ENCODE measurements at places on chromosomes 6 and 20.
A peak's percentile ranks its signal among the peaks of the same experiment; 100 is the strongest.

DNA sequence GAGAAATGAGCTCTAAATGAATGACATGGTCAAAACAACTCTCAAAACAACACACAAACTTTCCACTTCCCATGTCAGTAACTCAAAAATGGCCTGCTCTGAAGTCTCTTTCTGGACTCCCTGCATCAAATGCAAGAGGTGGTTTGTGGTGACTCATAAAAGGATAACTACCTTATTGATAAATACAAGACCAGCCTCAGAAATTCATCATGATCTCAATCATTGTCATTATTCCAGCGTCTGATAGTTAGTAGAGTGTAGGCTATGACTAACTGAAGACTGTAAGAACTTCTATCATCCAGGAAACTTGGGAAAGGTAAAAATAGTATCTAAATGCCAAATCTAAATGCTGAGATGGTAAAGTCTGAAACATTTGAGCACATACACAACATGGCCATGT lies 369.4 kb downstream of the BMP2 start:
- no peak for DNase-seq

GRCh38 chr6:134171517-134171916 lies 119.1 kb upstream of the SLC2A12 start:
- no peak for DNase-seq

DNA sequence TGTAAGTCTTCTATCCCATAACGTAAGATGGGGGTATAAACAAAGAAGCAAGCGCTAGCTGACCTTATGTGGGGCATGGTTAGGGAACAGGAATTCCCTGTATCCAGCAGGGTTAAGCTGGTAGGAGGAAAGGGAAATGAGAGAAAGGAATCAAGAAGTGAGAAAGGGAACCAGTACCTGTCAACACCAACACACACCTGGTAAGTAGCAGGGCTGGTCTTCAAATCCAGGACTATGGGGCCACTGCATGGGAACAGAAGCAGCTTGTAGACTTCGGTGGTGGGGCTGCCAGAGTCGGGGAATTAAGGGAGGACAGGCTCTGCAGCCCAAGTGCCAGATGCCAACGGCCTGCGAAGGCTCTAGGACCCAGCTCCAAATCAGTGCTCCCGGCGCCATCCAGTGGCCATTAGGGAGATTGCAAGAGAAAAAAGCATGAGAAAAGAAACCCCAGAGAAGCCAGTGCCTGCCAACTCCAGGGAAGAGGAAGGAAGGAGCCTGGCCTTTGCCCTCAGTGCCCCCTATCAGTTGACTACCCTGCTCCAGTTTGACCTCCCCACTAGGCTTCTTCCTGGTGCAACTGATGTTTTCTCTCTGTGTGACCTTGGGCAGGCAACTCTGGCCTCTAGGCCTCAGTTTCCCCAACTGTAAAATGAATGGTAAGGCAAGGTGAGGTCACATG lies 15.8 kb upstream of the RBPJL start:
- DNase-seq: peak; percentile 86

DNA sequence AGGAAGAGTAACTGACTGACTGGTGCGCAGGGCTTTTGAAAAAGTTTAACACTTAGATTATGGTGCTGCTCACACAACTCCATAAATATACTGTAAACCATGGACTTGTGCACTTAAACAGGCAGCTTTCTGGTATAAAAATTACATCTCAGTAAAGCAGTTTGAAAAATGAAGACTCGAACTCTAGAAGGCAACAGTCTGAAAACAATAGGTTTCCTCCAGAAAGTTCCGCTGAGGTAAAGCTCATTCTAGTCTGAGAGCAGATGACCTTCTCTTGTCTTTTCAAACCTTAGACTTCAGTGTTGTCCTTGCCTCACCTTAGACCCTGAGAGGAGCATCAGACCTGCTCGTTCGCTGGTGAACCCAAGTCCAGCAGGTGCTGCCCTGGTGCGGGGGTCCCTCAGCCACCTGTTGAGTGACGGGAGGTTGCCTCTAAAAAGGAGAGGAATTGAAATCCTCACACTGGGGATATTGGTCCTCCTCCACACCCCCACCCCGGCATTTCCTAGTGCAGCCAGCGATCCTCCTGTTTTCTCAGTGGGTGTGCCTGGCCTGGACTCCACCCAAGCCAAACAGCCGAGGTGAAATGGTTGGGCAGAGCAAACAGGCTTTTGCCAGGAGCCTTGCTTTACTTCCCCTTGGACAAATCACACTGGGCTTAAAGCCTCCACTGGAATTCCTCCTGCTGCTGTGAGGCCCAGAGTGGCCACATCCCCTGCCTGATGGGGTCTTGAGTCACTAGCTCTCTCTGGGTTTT lies 14.7 kb upstream of the PYGB start:
- DNase-seq: no peak

GRCh38 chr20:37346236-37346534 lies 245 bp downstream of the SRC start:
- DNase-seq: no peak

DNA sequence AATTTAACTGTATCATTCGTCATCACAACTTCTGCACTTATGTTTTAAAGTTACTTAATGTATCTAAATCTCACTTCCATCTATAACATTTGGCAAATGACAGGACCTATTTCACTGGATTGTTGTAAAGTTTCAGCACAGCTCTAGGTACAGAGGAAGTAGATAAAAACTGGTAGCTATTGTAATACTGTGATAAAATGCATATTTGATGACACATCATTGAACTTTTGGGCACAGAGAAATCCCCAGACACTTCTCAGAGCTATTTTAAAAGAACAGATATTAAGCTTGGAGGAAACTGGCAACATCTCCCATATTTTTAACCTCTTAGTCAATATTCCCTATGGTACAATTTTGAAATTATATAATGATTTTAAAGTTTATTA lies 138.7 kb downstream of the RFPL4B start:
- DNase-seq: no peak

GRCh38 chr6:158818581-158819212 lies 471 bp downstream of the EZR start:
- peak; percentile 89 for DNase-seq

DNA sequence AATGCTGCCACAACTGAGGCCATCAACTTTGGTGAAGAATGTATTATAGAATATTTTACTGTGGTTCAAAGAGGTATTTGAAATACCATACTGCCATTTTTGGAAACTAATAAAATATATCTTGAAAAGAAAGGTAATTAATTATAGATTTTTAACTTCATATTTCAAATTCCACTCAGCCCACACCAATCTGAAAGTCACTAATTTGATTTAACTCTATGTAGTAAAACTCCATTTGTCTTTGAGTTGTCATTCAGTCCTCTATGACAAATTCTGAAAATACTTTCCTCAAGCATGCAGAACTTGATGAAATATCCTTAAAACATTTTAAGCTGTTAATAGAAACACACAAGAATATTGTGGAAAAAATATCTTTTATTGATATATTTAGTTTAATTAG lies 1196.7 kb upstream of the CITED2 start:
- DNase-seq: no peak

GRCh38 chr20:11807054-11808048 lies 110.3 kb upstream of the BTBD3 start:
- no peak for DNase-seq

DNA sequence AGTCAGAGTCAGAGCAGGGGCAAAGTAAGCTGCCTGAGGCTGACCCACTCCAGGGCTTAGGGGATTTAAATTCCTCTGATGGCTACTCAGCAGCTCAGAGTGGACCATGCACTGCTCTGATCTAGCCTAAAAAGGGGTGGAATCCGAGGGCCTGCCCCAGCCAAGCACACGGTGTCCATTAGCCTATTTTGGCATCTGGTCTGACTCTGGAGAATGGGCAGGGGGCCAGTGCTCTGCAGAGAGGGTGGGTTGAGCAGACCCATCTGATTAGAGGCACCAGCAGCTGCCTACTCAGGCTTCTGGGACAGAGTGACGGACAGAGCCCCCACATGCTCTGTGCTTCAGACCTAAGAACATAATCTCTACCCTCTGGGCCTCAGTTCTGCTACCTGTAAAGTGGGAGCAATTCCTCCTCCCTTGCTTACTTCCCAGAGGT lies 25.9 kb upstream of the TGM2 start:
- peak; percentile 51 for DNase-seq

DNA sequence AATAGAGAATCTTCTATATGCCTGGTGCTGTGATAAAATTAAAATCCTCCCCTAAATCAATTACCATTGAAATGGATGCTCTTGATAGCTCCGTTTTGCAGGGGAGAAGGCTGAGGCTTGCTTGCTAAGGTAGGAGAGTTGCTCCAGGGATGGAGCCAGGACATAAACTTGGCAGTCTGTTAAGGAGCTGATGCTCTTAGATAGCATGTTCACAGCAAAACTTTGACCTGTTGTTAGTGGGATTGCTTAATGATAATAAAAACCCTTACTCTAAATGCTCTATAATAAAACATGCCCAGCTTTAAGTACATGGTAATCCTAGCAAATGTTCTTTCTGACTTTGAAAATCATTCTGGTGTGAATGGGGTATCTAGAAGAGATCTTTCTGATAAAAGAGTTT lies 228.4 kb upstream of the JAG1 start:
- no peak for DNase-seq

GRCh38 chr6:31098449-31098938 lies 13.9 kb downstream of the C6orf15 start:
- no peak for DNase-seq

GRCh38 chr20:13029687-13030375 lies 21.1 kb downstream of the SPTLC3 start:
- no peak for DNase-seq

- DNase-seq: no peak
Observed at GRCh38 chr20:3930265-3931206, 41.3 kb downstream of the PANK2 start.

DNA sequence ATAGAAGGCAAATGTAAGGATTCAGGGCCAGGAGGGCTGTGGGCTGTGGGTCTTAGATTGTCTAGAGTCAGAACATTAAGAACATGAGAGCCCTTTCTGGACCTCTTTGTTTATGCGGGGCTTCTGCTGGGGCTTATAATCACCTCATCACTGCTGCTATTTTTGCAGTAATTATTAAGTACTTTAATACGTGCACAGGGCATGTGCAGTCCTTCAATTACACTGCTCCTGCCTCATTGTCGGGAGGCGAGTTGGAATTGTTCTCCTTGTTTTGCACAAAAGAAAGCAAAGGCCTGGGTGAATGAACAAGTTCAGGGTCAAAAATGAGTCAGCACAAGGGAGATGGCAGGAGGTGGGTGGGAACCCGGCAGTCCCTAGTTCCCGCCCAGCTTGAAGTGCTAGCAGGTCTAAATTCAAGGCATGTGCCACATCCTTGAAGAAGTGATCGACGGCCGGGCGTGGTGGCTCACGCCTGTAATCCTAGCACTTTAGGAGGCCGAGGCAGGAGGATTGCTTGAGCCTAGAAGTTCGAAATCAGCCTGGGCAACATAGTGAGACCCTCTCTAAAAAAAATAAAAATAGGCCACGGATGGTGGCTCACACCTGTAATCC lies 34.4 kb upstream of the PTPN1 start:
- no peak for DNase-seq

DNA sequence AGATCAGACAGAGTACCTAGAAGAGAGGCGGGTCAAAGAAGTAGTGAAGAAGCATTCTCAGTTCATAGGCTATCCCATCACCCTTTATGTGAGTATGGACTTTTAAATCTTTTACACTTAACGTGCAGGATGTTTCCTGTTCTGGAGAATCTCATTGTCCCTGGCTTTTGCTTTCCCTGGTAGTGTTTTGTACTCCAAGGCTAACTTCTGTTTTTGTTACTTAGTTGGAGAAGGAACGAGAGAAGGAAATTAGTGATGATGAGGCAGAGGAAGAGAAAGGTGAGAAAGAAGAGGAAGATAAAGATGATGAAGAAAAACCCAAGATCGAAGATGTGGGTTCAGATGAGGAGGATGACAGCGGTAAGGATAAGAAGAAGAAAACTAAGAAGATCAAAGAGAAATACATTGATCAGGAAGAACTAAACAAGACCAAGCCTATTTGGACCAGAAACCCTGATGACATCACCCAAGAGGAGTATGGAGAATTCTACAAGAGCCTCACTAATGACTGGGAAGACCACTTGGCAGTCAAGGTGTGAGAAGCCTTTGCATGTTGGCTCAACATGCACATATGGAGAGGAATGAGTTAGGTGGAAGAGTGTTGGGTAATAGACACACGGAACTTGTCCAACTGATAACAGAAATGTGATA lies 3.3 kb downstream of the HSP90AB1 start:
- no peak for DNase-seq

DNA sequence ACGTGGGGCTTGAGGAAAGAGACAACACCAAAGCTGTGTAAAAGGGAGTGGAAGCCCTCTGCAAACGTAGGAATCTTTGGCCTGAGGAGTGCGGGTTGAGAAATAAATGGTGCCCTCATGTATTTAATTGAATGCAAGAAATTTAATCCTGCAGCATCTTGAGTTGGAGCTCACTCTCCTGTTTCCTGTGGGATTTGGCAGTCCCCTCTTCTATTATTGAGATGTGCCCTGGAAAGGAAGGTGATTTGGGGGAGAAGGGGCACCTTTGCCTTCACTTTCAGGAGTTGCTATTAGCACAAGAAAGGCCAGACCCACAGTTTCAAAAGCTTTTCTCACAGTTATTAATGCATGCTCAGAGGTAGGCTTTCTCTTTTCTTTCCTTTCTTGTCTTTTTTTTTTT lies 201.4 kb upstream of the HDDC2 start:
- DNase-seq: no peak

GRCh38 chr20:32702706-32703425 lies 29.1 kb upstream of the C20orf203 start:
- no peak for DNase-seq

DNA sequence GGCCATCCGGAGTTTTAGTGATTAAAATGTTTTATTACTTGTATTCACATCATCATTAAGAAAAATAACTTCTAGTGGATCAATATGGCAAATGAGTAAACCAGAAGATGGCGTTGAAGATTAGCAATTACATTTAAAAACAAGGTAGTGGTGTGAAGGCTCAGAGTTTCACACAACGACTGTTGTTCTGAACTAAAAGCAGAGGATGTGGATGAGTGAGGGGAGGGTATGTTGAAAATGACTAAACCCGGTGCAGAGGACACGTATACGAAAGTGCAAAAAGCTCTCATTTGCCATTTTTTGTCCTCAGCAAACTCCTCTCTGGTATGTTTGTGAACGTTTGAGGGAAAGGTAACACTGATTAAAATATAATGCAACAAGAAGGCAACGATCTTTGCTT lies 1.9 kb upstream of the IRF4 start:
- DNase-seq: no peak

GRCh38 chr20:32132911-32133549 lies 23.5 kb downstream of the TM9SF4 start:
- no peak for DNase-seq

DNA sequence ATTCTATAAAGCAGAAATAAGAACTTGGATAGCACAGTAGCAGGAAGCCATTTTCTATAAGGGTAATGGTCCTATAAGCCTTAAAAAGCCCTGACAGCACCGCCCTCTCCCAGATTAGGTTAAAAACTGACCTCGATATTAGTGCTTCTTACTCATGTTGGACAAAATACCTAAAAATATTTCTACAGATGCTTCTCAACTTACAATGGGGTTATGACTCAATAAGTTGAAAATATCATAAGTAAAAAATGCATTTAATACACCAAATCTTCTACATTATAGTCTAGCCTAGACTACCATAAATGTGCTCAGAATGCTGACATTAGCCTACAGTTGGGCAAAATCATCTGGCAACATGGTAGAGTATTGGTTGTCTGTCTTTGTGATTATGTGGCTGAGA lies 70.3 kb downstream of the SESN1 start:
- DNase-seq: no peak
